Thyroid gland (tissue), 4 donors: ENCODE measurements at places on chromosomes 16 and 17. TPM values are rescaled to one million over a fixed set of nuclear protein-coding genes. Genes with fewer than 3 reads are reported as not detected.

RPL38 gene
- total RNA-seq, result 657 TPM

GP1BA gene
- not detected for total RNA-seq

OR1A1 gene
- total RNA-seq, result not detected

DNA sequence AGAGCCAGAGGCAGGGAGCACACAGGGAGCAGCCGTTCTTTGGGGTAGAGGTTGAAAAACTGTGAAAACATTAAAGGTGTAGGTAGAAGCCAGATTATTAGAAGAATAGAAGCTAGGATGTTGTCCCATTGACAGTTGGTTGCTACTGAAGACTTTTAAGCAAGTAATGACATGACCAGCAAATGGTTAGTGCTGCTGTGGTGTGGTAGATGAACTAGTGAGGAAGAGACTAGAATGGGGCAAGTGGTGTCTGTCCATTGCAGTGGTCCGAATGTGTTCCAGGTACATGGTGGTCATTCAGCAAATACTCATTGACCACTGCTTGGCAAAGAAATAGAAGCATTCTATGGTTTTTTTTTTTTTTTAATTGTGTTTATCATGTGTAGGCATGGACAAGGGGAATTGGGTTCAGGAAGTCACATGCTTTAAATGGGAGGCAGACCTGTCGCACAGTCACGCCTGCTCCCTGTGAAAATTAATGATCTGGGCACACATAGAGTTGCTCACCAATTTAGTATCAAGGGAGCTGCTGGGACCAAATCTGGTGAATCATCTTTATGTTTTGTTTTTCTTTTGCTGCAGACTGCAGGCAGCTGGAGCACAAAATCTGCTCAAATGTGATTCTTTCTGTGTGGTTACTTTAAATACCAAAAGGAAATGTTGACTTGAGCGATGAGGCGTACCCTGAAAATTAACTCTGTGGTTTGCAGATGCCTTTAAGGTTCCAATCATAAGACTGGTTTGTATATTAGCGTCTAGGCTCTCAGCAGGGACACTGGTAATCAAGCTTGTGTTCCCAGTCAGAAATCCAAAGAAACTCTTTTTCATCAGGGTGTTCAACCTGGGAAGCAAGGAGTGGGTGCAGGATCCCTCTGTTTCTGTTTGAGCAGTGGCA, 30.7 kb downstream of the YPEL2 start:
- H3K4me3 ChIP-seq, result no peak overlapping the region
- H3K27ac ChIP-seq, result peak overlapping the region; percentile 81
- no peaks in the 10 kb centered on the region for H3K27me3 ChIP-seq
- no peaks in the 10 kb centered on the region for H3K36me3 ChIP-seq
- DNase-seq, result peak; percentile 28

DNA sequence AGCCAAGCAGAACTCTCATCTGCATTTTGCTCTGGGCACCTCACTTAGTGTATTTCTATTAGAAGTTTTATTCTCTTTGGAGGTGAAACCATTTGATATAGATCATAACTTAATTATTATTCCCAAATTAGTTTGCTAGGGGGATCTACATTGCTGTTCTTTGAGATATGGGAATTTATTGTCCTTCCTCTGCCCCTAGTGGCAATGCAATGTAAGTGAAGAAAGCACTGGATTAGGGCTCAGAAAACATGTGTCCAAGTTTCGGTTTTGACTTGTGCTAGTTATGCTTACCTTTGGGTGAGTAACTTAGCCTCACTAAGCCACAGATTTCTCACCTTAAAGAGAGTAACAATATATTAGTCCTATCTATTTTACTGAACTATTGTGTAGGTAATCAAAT, 2.9 kb downstream of the KRT39 start:
- no peaks in the 10 kb centered on the region for H3K4me1 ChIP-seq
- no peaks in the 10 kb centered on the region for H3K27me3 ChIP-seq
- no peak for DNase-seq
- H3K36me3 ChIP-seq, result no peaks in the 10 kb centered on the region

- H3K27me3 ChIP-seq, result no peaks in the 10 kb centered on the region
- no peak overlapping the region for H3K4me3 ChIP-seq
- H3K36me3 ChIP-seq, result no peaks in the 10 kb centered on the region
- H3K4me1 ChIP-seq, result peaks cover 12% of the 10 kb centered on the region
Observed at GRCh38 chr16:19348578-19349315, 63.2 kb downstream of the CLEC19A start.

DNA sequence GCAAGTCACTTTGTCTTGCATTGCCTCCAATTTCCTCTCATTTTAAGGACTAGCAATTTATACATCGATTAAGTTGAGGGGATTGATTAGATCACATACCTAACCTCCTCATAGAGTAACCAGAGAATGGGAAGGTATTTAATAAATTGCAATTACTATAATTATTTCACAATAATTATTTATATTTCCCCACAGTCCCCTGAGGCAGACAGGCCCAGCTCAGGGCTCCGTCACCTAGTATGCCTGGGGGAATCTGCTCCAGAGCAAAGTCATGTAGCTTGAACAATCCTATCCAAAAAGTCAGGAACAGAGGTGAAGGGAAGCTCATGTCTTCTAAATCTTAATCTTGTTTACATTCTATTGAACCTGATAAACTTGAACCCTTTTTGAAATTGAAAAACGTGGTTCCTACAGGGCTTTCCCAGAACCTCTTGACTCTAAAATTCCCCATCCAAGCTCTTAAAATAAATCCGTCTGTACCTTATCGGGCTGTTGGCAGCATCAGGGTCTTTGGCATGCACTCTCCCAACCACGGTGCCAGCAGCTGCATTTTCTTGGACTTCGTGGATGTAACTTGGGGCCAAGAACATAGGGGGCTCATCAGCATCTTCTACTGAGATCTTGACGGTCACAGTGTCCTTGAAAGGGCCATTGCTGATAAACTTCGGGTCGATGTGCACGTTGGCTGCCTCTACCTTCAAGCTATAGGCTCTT, 140.1 kb downstream of the CDH11 start:
- no peak overlapping the region for H3K27ac ChIP-seq
- DNase-seq, result no peak
- no peaks in the 10 kb centered on the region for H3K27me3 ChIP-seq
- no peaks in the 10 kb centered on the region for H3K4me1 ChIP-seq
- no peak overlapping the region for H3K4me3 ChIP-seq

- no peak for DNase-seq
- H3K4me3 ChIP-seq, result no peak overlapping the region
- H3K27ac ChIP-seq, result peak overlapping the region; percentile 79
- peaks cover 39% of the 10 kb centered on the region for H3K4me1 ChIP-seq
- H3K36me3 ChIP-seq, result no peaks in the 10 kb centered on the region
Observed at GRCh38 chr16:22356930-22357634, 17.3 kb downstream of the CDR2 start.
